Cardiac muscle cell (in vitro differentiated cells and primary cell): ENCODE measurements at places on chromosomes 1 and 21. TPM values are rescaled to one million over a fixed set of nuclear protein-coding genes. Genes with fewer than 3 reads are reported as not detected.

- DNase-seq = no peak
These were observed 115.3 kb downstream of the RUNX1 start for GRCh38 chr21:34933609-34934335.

GRCh38 chr1:18784482-18784831, 75.0 kb downstream of the TAS1R2 start:
- DNase-seq = no peak

DNA sequence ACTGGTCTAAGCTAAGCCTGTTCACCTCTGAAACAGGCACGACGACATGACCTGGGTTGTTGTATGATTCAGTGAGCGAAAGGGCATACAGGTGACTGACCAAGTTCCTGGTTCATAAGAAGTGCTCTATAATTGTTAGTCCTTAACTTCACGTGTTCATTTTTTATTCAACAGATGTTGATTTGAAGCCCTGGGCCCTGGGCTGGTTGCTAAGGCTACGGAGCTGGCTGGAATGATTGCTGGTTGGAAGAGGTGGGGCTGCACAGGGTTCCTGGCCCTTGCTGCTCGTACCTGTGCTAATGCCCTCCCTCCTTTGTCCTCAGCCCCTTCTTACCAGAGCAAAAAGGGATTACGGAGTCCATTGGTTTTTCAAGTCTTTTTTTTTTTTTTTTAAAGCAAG, 111.3 kb upstream of the CSF3R start:
- no peak for DNase-seq

Gene RNU1-3
- under 0.01 TPM in 2 replicates for total RNA-seq

Gene AJAP1
- 0.14 TPM in 1 of 2 replicates, not detected in the other for total RNA-seq

- DNase-seq = no peak
These were observed 42.7 kb downstream of the TBX15 start for GRCh38 chr1:118945489-118945888.
